ENCODE measurements at places on chromosomes 7 and 10.
A peak's percentile ranks its signal among the peaks of the same experiment; 100 is the strongest.

DNA sequence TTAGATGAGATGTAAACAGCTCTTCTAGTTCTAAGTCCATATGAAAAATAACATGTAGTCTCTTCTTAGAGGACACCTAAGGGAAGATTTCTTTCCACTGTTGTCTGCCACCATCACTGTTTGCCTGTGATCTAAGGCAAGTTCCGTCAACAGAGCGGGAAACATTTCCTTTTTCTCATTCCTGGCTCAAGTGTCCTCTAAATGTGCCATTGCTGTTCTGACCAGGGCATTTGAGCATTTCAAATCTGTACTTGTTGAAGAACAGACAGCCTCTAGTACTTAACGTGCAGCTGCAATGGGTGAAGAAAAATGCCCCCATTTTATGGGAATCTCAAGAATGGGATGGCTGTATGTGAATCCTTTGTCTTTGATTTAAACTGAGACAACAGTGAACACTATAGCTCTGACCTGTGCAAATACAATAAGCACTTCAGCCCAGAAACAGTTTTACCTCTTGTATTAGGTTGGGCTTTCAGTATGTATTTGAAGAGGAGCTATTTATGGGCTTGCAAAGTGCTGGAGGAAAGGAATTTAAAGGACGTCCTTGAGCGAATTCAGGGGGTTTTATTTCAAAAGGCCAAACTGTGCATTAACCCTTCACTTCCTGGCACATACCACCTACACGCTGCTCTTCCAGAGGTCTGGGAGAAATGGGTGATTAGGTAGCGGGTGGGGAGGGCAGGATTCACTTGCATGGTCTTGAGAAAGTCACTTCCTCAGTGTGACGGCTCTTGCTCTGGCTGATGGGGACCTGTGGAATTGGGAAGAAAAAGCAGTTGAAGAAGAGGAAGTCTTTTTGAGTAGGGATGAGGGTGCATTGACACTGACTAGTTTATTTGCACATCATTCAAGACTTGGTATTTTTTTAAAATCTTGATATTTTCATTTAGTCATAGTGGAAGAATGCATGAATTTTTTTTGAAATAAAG is 66.1 kb downstream of the THNSL1 start:
- DNase-seq: no peak

DNA sequence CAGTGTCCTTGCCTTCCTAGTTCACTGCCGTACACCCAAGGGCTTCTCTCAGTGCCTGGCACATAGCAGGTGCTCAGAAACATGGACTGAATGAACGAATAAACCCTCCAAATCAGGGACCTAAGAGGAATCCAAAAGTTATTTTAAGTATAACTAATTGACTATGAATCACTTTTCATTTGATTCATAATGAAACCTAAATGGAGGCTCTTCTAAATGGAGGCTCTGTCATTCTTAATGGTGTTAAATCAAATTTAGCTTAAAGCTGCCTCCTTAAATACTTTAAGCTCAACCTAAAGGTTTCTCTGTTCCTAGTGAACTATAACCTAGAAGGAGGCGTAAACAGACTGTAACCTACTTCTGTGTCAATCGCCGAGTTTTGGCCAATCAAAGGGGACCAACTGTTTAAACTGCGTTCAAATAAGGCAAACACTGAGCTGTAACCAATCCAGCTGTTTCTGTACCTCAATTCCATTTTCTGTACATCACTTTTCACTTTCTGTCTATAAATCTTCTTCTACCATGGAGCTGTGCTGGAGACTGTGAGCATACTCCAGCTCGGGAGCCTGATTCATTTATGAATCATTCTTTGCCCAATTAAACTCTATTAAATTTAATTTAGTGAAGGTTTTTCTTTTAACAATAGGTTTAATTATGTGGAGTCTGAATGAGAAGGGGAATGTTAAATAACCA is 11.0 kb downstream of the PYROXD2 start:
- DNase-seq: no peak

DNA sequence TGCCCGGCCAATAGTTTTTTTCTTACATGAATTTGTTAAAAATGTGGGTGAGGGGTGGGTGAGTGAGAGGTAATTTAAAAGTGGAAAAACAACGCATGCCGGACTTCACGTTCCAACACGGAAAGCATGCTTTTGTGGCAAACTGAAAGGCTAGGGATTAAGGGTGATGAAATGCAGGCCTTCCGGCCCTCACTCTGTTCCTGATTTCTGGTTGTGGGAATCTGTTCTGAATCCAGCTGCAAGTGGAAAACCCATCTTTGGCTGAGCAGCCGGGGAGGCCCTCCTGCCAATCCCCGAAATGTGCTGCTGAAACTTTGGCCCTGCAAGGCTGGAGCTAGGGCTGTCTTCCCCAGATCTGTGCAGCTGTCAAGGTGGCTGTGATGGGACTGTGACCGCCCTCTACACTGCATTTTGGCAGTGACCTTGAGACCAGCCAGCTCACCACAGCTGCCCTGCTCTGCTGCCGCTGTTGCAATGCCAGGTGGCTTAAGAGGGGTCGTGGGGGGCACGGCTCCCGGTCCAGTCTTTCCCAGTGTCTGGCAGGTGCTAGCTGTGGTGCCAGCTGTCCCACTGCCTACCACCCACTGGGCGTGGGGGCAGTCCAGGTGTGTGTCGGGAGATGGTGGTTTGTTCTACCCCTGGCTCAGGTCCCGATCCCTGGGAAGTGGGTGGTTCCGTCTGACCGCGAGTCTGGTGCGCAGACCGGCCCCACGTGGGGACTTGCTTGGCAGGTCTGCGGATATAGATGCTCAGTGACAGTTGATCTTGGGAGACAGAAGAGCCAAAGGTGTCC is 39.0 kb downstream of the TET1 start:
- no peak for DNase-seq

DNA sequence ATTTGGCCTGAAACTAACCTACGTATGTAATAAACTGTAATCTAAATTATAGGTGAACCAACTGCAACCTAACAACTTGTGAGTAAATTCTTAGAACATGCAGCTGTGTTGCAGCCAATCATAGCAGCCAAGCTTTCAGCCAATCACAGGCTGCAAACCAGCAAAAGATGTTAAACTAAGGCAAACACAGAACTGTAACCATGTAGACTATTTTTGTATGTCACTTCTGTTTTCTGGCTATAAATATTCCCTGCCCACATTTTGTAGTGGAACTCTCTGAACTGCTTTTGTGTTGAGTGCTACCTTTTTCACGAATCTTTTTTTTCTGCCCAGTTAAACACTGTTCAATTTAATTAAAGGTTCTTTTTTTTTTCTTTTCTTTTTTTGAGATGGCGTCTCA is 28.2 kb upstream of the ZPBP start:
- no peak for DNase-seq

- DNase-seq: peak; percentile 94
These were observed 82.1 kb downstream of the SLC37A3 start for GRCh38 chr7:140316165-140316661.

All from osteoblast (primary cell).